Kasumi-1 (cell line): ENCODE measurements at places on chromosomes 1 and 21.

DNA sequence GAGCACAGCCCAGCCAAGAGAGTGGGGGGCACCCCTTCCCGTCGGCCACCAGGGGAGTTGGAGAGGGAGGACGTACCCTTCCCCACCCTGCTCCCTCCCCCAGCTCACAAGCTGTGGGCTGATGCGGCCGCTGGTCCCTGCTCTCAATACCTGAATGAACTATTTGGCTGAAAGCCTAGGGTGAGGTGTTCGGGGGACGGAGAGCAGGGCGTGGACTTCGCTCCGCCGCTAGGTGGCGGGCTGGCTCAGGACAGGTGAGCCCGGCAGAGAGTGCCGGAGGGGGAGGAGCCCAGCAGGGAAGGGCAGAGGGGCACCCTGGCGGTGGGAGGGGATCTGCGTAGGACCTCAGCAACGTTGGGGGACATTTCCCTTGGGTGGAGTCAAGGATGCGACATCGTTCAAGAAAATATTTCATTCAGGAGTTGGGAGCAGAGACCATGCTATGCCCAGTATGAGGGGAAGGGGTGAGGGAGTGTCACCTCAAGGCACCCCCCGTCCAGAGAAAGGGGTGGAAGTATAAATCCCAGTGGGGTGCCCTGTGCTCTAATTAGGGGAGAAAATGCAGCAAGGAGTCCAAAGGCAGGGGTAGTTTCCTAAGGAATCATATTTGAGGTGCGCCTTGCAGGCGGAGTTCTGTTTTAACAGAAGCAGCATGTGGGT lies 12.0 kb upstream of the RHBG start:
- DNase-seq, result no peak

DNA sequence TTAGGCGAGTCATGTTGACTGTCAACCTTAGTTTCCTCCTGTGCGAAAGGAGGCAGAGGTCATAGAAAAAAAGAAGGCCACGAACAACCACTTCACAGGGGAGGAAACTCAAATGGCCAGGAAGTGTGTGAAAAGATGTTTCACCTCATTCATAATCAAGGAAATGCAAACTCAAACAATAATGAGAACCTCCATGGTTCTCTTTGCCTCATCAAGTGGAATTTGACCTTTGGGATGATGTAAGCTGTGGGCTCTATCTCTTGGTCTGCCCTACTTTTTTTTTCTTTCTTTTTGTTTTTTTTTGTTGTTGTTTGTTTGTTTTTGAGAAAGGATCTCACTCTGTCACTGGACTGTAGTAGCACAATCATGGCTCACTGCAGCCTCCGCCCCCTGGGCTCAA lies 55.9 kb upstream of the GRHL3 start:
- no peak for DNase-seq

GRCh38 chr1:195462646-195463045 lies 1145.6 kb downstream of the KCNT2 start:
- no peak for DNase-seq

GRCh38 chr1:201190005-201190404 lies 619 bp upstream of the IGFN1 start:
- DNase-seq, result no peak

DNA sequence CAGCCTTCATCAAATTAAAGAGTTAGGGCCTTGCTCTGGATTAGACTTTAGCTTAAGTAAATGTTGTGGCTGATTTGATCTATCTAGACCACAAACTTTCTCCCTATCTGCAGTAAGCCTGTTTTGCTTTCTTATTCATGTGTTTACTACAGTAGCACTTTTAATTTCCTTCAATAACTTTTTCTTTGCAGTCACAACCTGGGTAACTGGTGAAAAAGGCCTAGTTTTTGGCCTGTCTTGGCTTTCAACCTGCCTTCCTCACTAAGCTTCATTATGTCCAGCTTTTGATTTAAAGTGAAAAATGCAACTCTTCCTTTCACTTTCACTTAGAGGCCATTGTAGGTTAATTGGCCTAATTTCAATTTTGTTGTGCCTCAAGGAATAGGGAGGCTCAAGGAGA lies 12.5 kb upstream of the LPGAT1 start:
- no peak for DNase-seq

GRCh38 chr1:39500862-39501389 lies 9.5 kb downstream of the BMP8A start:
- DNase-seq, result no peak

- DNase-seq, result no peak
Measured at GRCh38 chr1:109113590-109114341, at the start of gene ELAPOR1. TSS of gene ELAPOR1 (plus strand) at chr1:109114115. CDS start at chr1:109114184, 69 bp downstream.

DNA sequence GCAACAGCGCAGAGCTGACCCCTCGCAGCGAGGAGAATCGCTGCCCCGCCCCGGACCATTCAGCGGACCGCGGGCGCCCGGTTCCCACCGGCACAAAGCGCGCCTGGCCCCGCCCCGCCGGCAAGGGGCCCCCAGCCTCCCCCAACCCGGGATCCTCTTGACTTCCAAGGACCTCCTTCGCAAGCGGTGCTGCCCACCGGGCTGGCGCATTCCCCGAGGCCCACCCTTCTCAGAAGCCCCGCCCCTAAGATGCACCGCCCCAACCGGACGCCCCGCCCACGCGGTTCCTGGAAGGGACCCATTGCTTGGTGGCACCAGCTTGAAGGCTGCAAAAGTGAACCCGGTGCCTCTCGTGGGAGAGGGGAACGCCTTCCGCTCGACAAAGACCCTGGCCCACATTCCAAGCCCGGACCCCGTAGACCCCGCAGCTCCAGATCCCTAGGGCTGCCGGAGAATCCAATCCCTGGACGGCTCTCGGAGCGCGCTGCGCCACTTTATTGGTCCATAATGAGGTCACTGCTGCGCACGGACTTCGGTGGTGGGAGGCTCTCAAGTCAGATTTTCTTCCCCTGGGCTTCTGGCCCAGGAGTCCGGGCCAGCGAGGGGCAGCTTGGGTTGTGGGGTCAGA lies 2.0 kb downstream of the HES3 start:
- DNase-seq, result no peak
